ENCODE measurements at places on chromosomes 6 and 20. TPM values are rescaled to one million over a fixed set of nuclear protein-coding genes. Genes with fewer than 3 reads are reported as not detected.

- no peak for DNase-seq
These were observed 23.1 kb downstream of the PHACTR2 start for GRCh38 chr6:143700684-143701348.

GRCh38 chr20:49445176-49445575 is 37.3 kb downstream of the KCNB1 start:
- no peak for DNase-seq

GRCh38 chr20:3328501-3328900 is 79.0 kb downstream of the DNAAF9 start:
- DNase-seq, result no peak

DNA sequence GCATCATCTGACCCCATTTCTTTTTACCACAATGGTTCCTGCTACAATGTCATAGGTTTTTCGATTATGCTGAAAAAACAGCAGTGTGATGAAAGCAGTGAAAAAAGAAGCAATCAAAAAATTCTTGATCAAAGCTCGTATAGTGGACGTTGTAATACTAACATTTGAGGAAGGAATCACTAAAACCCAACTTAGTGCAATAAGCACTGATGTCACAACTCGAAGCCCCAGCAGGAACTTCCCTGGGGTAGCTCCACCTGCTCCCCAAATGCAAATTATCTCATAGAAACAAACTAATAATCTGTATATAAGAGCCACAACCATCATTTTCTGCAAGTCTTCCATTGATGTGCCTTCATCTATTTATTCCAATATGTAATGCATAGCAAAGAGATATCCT is 285.6 kb upstream of the SGK1 start:
- DNase-seq, result no peak

The TRAPPC3L gene
- 0.22 TPM for total RNA-seq
